ENCODE measurements at places on chromosomes 2 and 18. TPM values are rescaled to one million over a fixed set of nuclear protein-coding genes. Genes with fewer than 3 reads are reported as not detected.

FAP gene
- total RNA-seq, result 20.7 TPM

ELOA2 gene
- not detected for total RNA-seq

GAREM2 gene
- 0.94 TPM for total RNA-seq

WIPF1 gene
- 1.3 TPM for total RNA-seq

BUB1 gene
- total RNA-seq, result 46.6 TPM

TMX3 gene
- total RNA-seq, result 33.3 TPM
